ENCODE measurements at places on chromosomes 13 and 19. TPM values are rescaled to one million over a fixed set of nuclear protein-coding genes. Genes with fewer than 3 reads are reported as not detected.

The ZNF865 gene
- total RNA-seq = 16.2 TPM

The MBD3L4 gene
- total RNA-seq = not detected

DNA sequence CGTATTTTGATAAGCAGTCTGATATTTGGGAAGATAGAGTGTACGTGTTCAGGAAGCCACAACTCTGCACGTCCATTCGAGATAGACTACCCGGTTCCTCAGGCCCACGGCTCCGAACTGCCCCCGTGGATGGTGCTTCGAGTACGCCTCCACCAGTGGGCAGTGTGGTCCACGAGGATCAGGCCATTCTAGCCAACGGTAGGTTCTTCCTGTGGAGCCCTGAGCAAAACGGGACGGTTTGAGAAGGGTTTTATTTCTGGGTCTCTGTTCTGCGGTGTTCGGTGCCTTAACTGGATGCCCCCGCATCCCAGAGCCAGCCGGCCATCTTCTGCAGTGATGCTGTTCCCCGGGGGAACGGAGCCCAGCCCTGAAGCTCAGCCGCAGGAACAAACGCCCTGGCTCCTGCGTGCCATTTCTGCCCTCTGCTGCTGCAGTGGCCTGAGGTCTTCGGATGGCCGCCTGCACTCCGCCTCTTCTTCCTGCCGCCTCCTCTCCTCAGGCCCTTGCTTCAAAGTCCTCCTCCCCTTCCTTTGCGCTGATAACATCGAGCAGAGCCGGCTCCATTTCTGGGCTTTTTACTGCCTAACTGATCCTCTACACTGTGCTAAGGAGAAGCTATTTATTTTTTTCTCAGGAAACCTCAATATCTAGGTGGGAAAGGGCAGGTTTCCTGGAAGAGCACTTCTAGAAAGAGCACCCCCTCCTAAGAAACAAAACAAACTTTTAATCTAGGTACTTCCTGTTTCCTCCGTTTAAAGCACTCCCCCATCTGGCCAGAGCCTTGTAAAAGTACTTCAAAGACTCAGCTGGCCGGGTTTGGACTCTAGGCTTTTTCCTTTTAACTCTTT lies 36.2 kb upstream of the SLC46A3 start:
- DNase-seq = no peak

The ZNF83 gene
- 81.0 TPM for total RNA-seq

- no peak for DNase-seq
Measured at GRCh38 chr13:46721054-46721453, 75.9 kb downstream of the ESD start.

The LILRA2 gene
- total RNA-seq = not detected

The PRTN3 gene
- not detected for total RNA-seq

DNA sequence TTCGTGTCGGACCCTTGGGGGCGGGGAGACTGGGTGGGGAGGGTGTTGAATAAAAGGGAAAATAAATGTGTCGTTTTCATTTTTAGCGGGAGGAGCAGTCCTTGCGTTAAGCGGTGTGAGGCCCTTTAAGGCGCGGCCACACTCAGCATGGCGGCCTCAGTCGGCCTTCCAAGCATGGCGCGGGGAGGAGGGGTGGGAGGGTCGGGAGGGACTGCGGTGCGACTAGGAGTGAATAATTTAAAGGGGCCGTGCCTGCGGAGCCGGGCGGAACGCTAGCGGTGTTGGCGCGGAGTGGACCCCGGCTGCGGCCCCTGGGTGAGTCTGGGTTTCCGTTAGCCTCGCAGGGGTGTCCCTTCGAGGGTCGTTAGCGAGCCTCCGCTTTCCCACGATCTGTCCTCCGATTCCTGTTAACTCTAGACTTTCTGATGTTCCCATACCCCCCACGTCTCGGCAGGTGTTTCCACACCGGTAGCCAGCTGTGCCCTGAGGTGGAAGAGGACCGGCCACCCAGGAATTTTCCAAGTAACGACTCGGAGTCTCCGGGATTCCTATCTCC lies 1.5 kb upstream of the PNPLA6 start:
- no peak for DNase-seq

The PSG6 gene
- not detected for total RNA-seq

The ZNF415 gene
- 15.5 TPM for total RNA-seq

The LTBP4 gene
- total RNA-seq = 145 TPM
